ENCODE measurements at places on chromosomes 13 and 19.

DNA sequence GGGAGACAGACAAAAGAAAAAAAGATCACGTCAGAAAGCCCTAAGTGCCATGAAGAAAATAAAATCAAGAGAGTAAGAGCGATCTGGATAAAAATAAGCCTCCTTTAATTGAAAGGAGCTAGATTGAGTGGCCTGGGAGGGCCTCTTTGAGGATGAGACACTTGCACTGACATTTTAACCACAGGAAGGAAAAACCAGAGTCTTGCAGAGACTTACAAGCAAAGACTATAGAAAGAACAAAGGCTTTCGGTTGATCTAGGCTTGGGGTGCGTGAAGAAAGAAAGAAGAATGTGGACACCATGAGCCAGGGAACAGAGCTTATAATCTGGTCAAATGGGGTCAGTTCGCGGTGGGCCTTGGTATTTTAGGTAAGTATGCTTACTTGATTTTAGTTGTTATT, 342.7 kb downstream of the COG6 start:
- no peak for DNase-seq

DNA sequence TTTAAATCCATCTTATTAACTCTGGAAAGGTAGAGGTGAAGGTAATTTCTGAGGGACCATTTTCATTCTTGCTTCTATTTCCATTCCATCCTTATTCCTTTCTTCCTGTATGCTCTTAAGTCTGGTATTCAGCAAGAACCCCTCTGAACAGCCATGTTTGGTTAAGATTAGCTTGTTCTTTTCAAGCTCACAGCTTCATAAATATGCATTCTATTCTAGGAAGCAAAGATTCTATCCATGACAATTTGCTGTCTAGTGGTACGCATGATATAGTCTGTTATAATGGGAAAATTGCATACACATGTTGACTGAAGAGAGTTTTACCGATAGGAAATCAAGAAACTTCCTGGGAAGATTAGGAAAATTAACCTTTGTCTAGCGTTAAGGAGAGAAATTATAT, 218.7 kb downstream of the HS6ST3 start:
- DNase-seq: no peak

GRCh38 chr13:111877906-111878305, 189.0 kb upstream of the SOX1 start:
- DNase-seq: no peak

- peak; percentile 84 for DNase-seq
These were observed 16.1 kb upstream of the RASA3 start for GRCh38 chr13:114148521-114148855.

DNA sequence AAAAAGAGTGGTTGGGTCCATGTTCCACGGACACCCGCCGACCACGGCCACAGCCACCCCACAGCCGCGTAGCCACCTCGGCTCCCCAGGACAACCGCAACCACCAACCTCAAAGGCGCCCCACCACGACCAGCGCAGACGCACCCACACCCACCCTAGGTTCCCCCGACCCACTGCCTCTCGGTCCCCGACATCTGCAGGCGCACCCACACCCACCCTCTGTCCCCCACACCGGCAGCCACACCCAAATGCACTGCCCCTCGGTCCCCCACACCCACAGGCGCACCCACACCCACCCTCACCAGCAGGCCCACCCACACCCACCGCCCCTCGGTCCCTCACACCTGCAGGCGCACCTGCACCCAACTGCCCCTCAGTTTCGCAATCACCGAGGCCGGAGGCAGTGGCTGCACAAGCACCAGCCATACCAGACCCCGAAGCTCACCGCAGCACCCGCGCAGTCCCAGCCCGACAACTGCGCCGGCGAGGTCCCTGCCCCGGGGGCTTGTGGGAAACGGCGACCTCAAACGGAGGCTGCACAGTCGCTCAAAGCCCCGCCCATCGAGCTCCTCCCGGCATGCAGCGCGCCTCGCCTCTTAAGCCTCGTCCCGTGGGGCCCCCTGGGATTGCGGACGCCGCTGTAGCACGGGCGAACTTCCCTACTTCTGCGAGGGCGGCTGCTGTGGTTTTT, 18.3 kb downstream of the ZNF77 start:
- DNase-seq: no peak

- DNase-seq: no peak
These were observed 11.5 kb downstream of the BEST2 start for GRCh38 chr19:12763100-12763499.

DNA sequence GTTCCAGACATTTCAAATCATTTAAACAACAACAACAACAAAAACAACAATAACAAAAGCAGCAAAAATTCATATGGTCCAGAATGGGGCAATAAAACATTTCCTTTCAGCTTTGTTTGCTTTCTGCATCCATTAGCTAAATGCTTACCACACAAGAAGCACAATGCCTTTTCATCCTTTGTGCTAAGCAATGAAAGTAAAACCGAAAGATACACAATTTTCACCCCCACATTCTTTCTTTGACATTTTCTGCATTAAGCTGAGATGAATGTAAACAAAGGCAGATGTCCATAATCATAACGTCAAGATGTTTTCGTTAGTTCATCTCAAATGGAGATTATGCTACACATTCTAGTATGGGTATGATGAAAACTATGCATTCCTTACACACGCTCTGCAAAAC, 568.5 kb downstream of the SLITRK6 start:
- no peak for DNase-seq

DNA sequence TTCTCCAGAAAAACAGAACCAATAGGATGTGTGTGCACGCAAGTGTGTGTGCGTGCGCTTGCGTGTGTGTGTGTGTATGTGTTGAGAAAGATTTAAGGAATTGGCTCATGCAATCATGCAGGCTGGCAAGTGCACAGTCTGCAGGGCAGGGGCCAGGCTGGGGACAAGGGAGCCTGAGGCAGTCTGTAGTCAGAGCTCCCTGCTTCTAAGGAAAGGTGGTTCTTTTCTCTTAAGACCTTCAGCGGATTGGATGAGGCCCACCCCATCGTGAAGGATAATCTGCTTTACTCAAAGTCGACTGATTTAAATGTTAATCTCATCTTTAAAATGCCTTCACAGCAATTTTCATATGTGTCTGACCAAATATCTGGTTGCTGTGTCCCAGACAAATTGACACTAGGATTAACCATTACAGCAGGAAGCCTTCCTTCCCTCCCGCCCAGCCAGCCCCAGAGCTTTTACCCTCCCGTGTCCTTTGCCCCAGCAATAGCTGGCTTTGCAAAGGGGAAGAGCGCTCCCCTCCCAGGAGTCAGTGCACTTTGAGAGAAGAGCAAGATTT, 15.0 kb upstream of the NAXD start:
- DNase-seq: no peak

DNA sequence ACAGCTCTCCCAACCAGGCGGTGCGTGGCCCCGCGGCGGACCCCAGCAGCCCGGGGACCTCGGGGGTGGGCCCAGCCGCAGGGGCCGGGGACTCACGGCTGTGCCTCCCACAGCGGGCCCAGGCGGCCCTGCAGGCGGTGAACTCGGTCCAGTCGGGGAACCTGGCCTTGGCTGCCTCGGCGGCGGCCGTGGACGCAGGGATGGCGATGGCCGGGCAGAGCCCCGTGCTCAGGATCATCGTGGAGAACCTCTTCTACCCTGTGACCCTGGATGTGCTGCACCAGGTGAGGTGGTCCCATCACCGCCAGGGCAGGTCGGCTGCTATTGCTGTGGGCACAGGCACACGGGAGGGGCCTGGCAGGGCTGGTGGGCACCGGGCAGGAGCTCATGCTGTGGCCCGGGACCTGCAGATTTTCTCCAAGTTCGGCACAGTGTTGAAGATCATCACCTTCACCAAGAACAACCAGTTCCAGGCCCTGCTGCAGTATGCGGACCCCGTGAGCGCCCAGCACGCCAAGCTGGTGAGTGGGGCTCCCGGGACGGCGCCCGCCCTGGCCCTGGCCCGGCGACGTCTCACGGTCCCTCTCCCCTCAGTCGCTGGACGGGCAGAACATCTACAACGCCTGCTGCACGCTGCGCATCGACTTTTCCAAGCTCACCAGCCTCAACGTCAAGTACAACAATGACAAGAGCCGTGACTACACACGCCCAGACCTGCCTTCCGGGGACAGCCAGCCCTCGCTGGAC, 7.3 kb downstream of the PTBP1 start:
- DNase-seq: no peak

DNA sequence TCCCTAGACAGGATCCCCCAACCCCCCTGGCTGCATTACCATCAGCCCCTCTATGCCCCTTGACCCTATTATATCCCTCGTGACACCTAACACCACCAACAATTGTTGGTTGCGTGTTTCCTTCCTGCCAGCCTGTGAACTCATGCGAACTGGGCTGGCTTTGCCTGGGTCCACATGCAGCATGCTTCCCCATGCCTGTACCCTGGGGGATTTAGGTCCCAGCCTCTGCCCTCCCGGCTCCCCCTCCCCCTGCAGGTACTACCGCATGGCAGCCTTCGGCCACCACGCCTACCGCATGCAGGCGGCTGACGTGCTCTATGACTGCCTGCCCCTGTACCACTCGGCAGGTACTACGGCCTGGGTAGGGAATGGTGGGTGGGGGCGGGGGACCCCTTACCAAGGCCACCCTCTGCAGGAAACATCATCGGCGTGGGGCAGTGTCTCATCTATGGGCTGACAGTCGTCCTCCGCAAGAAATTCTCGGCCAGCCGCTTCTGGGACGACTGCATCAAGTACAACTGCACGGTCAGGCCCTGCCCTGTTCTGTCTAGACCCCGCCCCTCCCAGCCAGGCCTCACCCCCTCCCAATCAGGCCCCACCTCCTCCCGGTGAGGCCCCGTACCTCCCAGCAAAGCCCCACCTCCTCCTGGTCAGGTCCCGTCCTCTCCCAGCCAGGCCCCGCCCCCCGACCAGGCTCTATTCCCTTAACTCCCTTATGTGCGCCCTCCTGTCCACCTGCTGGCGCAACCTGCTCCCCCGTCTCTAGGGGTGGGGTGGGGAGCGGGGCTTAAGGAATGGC, 18.5 kb downstream of the SLC27A1 start:
- DNase-seq: peak; percentile 81

- no peak for DNase-seq
These were observed 27.9 kb upstream of the IGFL1 start for GRCh38 chr19:46201454-46202310.

GRCh38 chr13:29684441-29684840, 89.0 kb upstream of the SLC7A1 start:
- no peak for DNase-seq

DNA sequence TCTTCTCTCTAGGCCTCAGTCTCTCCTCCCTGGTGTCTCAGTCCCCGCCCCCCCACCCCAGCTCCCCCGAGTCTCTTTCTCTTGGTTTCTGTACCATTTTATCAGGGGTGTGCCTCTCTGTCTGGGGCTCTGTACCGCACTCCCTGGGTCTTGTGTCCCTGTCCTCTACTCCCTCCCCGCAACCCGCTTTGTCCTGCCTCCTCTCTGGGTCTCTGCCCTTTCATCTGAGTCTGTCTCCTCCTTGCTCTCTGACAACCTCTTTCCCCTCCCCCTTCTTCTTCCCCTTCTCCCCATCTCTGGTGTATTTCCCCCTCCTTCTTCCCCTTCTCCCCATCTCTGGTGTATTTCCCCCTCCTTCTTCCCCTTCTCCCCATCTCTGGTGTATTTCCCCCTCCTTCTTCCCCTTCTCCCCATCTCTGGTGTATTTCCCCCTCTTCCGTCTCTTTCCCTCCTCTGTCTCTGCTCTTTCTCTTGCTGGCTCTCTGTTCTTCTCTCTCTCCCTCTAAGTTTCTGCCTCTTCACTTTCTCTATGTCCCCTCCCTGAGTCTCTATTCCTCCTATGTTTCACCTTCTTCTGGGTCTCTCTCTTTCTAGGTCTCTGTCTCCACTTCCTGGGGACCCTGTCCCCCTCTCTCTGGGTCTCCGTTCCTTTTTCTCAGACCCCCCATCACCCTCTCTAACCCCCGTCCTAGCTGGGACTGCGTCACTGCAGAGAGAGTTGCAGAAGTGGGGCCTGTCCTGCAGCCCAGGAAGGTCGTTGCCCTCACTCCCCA, 2.2 kb upstream of the KCNC3 start:
- peak; percentile 0 for DNase-seq

DNA sequence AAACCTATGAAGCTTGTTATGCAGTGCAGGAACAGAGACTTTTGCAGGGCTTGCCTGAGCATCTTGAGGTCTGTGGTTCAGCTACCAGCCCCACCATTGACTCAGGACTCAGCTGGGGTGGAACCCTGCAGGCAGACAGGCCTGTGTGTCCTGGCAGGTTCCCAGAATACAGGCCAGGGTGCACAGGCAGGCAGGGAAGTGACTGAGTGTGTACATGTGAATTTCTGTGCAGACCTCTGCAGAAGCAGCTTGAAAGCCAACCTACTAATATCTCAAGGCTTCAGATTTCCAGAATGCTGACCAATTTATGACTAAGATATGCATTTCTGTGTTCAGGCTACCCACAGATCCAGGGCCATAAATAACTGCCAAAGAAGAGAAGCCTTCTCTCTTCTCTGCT, 254.4 kb downstream of the DLEU7 start:
- no peak for DNase-seq

- no peak for DNase-seq
These were observed 196.1 kb upstream of the MAB21L1 start for GRCh38 chr13:35672611-35673010.

GRCh38 chr13:112441779-112442310, 65.7 kb downstream of the SPACA7 start:
- no peak for DNase-seq

DNA sequence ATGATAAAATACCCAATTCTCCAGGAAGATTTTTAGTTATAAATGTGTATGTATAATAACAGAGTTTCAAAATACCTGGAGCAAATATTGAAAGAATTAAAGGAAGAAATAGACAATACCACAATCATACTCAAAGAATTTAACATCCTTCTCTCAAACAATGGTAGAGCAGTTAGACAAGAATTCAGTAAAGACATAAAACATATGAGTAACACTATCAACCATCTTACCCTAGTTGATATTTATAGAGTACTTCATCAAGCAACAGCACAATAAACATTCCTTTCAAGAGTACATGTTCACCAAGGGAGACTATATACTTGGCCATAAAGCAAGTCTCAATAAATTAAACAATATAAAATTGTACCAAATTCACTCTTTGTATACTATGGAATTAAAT, 108.4 kb downstream of the DLEU7 start:
- DNase-seq: no peak

- DNase-seq: no peak
These were observed 62.4 kb upstream of the RNF113B start for GRCh38 chr13:98239162-98240076.

DNA sequence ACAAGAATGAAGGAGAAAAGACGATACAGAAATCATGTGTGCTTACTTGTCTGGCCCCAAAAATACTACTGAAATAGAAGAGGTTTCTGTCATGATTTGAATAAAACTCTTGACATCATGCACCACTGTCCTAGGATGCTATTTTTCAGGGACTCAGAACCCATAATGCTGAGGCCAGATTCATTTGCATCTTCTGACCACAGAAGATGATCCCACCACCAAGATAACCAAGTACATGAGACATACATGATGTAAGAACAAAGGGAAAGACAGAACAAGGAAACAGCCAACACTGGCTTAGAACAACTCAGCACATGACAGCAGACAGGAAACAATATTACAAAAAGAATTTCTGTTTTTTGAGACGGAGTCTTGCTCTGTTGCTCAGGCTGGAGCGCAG, 2.5 kb downstream of the ZNF552 start:
- DNase-seq: no peak

All from natural killer cell treated with Interleukin-12 subunit alpha and Interleukin-12 subunit beta and Interleukin-15 and Interleukin-18, amount 100 ng/mL, for 72 hours (primary cell).